ENCODE measurements at places on chromosomes 3 and 15.

- DNase-seq = no peak
Measured at GRCh38 chr3:2036076-2036475, 62.6 kb upstream of the CNTN4 start.

- DNase-seq = no peak
Measured at GRCh38 chr3:45730409-45731154, 41.4 kb downstream of the SACM1L start.

GRCh38 chr15:92611995-92612745 lies 43.4 kb downstream of the FAM174B start:
- peak; percentile 59 for DNase-seq

- DNase-seq = peak; percentile 72
Measured at GRCh38 chr3:39141171-39141995, 12.0 kb downstream of the CSRNP1 start.

DNA sequence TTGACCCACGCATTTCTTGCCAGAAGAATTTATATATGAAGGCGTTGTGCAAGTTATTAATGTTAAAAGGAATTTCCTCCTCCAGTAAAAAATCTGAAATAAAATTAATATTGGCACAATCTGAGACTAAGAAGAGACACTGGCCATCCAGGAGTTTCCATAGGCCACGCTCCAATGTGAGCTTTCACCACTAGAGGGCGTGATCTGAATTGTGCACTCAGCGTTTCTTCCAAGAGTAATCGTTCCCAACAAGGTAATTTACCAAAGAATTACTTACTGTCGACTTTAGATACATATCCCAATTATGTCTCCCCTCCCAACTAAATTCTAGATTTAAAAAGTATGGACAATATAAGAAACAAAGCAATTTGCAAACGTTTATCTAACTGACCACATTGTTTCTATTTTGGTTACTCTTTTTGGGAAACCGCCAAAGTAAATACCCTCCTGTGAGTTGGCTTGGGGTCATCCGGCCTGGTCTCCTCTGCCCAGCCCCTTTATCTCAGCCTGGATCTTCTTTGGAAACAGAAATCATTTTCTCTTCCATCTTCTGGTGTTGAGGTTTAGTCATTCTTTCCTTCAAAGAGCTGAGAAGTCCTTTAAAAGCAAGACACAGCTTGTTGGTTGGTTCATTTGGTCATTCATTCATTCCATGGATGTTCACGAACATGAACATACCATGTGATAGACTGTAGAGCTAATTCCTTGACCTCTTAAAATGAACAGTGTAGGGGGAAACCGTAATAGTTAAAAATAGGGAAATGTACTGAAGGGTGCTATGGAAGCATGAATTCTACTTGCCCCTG lies 26.2 kb downstream of the POLR2M start:
- DNase-seq = no peak

DNA sequence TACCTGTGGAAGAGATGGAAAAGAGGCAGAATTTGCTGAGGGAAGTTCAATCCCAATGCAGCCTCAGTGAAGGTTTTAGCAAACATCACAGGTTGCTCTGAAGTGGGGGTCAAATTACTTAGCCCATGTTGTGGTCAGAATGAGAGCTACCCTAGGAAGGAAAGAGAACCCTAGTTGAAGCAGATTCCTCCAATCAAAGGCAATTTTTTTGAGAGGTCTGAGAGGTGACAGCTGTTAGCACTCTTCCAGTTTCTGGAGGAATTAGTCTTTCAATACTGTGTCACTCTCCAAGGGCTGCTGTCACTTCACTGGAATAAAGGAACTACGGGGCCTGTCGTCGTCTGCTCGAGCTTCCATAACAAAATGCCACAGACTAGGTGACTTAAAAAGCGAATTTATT lies 584.2 kb upstream of the DPPA4 start:
- DNase-seq = no peak

GRCh38 chr15:48785712-48786111 lies 25.2 kb downstream of the CEP152 start:
- no peak for DNase-seq

DNA sequence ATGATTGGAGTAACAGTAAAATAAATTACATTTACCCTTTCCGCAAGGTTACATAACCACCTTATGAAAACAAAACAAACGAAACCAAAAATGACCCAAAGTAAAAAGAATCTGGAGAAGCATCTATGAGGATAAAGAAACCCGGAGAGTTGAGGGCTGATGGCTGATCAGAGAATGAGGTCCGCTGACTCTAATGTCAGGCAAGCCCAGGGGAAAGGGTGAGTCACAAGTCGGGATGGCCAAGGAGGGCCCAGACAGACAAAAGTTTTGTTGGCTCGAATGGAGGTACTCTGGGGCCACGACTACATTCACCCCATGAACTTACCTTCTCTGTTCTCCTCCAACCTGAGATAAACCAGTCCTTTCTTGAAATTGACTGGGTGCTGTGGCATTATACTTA lies 95.7 kb downstream of the RORA start:
- no peak for DNase-seq

DNA sequence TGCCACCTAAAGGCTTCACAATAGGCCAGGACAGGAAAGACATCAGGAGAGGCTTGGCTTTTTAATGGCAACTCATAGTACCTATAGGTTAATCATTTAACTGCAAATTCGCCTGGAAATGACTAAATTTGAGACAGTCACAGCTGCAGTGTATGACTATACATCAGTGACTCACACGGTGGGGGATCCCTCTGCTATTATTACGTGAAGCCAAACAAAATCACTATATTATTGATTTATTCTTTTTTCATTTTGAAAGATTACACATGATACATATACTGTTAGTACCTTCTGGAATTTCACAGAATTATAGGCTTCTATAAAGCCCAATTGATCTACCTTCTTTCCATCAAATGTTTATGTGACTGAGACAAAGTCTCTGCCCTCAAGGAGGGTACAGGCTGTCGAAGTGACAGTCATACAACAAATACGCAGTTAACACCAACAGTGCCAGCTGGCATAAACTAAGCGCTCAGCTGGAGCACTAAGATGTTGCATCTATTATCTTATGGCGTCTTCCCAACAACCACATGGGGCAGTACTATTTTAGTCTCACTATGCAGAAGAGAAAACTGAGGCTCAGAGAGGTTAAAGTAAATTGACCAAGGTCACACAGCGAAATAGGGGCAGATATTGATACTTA lies 82.0 kb upstream of the LMOD3 start:
- DNase-seq = no peak

All from sigmoid colon (tissue), 7 donors.